ENCODE measurements at places on chromosomes 16 and 17.
A peak's percentile ranks its signal among the peaks of the same experiment; 100 is the strongest.

GRCh38 chr16:2767891-2768290, 9.2 kb downstream of the ELOB start:
- DNase-seq: no peak

- DNase-seq: no peak
Observed at GRCh38 chr16:56841659-56842058, 23.3 kb upstream of the SLC12A3 start.

DNA sequence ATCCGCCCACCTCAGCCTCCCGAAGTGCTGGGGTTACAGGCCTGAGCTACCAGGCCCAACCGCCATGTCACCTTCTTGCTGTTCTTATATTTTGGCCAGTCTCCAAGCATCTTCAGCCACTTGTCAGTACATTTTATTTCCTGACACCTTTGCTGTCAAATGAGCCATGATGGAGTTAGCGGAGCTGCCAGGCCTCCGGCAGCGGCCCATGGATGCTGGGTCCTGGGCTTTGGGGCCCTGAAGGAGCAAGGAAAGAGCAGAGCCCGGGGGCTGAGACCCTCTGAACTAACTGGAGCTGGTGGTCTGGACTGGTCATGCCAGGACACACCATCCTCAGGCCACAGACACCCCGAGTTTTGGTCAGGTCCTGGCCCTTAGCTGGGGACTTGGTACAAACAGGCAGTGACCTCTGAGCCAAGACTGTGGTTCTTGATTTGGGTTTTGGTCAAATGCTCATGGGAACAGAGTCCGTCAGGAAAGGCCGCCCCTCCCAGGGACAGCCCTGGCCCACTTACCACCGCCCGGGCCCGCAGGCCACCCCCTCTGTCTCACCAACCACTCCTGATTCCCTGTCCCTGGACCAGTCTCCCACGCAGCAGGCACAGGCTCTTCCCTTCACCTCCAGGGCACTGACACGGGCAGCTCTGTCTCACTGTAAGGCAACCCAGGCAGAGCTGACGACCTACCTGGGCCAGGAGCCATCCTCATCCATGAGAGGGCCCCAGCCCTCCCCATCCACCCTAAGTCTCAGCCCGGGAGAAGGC, 42.0 kb downstream of the TNFRSF13B start:
- no peak for DNase-seq

GRCh38 chr16:58038219-58038641, 12.7 kb downstream of the MMP15 start:
- no peak for DNase-seq

DNA sequence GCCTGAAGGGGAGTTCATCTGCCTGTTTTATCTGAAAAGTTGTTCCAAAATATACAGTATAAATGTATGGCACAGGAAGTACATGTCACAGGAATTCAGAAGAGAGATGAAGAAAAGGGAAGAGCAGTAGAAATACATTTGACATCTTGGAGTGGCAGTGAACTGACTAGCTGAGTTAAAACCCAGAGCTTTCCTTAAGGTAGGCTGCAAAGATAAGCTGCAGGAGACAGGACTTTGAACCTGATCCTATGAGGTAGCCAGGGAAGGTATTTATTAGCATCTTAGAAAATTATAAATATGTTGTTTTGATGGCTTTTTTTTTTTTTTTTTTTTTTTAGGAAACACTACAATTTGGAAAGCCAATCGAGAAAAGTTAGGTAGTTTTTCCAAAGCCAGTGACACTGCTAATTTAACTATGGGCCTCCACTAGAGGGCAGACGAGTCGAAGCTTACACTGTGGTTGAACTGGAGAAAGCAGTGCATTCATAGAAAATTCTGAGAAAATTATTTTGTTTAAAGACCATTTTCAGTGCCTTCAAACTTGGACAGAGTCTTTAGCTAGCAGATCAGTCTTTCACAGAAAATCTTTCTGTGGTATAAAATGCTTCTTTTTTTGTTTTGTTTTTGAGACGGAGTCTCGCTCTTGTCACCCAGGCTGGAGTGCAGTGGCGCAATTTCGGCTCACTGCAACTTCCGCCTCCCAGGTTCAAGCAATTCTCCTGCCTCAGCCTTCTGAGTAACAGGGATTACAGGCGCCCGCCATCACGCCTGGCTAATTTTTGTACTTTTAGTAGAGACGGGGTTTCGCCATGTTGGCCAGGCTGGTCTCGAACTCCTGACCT, 122.3 kb downstream of the SSH2 start:
- DNase-seq: peak; percentile 60

DNA sequence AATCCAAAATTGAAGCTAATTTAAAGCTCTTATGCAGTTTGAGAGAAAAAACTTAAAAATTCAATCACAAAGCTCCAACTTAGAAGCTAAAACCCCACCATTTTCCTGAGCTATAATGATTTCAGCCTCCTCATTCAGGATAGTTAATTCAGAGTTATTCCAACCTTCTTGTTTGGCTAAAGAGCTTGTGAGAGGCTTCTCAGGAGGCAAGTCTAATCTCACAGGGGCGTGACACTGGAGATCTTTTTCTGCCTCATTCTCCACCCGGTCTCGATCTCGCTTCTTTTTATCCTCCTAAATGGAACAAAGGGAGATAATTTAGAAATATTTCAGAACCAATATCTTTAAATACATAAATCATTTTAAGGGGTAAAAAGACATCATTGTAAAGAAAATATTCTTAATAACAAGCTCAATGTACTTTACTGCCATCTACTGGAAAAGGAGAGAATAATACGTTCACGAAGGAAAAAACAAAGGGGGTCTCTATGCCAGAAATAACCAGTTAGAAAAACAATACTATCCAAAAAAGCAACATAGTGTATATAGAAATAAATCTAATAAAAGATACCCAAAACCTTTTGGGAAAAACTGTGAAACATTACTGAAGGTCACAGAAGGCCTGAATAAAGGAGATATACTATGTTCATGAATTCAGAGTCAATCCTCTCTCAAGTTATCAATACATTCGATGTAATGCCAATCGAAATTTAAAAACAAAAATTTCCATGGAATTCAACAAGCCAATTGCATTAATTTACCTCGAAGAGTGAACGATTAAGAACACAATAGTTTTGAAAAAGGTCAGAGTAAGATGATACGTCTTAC, 13.9 kb downstream of the BRD7 start:
- peak; percentile 14 for DNase-seq

- peak; percentile 30 for DNase-seq
Observed at GRCh38 chr16:29816694-29817441, 916 bp downstream of the PAGR1 start.

- peak; percentile 83 for DNase-seq
Observed at GRCh38 chr16:79286646-79287423, 313.7 kb downstream of the MAF start.

- DNase-seq: no peak
Observed at GRCh38 chr16:29925105-29925756, 795 bp downstream of the KCTD13 start.

DNA sequence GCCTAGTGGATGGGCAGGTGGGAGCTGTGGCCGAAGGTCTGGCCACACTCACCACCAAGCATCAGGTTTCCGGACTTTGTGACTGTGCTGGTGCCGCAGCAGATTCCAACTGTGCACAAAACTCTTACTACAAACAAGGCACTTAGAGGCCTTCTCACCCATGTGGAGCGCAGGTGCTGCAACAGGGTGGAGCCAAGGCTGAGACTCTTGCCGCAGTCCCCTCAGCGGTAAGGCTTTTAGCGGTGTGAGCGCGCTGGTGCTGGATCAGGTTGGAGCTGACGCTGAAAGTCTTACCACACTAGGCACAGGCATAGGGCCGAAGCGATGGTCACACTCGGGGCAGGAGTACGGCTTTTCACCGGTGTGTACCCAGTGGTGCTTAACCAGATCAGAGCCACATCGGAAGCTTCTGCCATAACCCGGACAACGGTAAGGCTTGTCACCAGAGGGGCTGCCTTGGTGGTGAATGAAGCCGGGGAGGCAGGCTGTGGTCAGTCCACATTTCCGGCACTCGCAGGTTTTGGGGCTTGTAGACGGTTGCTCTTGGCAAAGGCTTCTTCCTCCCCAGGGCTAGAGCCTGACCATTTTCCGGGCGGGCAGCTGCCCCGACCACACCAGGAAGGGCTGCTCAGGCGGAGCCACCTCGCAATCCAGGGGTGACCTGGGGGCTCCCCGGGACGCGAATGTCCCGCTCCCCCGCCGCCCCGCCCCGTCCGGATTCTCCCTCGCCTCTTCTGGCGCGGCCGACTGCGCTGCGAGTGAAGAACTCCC, 1.0 kb upstream of the ARMC5 start:
- DNase-seq: no peak

- DNase-seq: no peak
Observed at GRCh38 chr16:86626966-86627365, 48.6 kb downstream of the FOXL1 start.

GRCh38 chr17:32946375-32947135, 18.6 kb downstream of the TMEM98 start:
- DNase-seq: no peak

Data from NCI-H1436 (cell line).